NCI-H1694 (cell line): ENCODE measurements at places on chromosomes 1 and 21.

GRCh38 chr21:37593015-37593414 is 226.4 kb downstream of the DYRK1A start:
- no peak for DNase-seq

GRCh38 chr1:67019600-67020136 is 34.3 kb downstream of the SLC35D1 start:
- DNase-seq = no peak

DNA sequence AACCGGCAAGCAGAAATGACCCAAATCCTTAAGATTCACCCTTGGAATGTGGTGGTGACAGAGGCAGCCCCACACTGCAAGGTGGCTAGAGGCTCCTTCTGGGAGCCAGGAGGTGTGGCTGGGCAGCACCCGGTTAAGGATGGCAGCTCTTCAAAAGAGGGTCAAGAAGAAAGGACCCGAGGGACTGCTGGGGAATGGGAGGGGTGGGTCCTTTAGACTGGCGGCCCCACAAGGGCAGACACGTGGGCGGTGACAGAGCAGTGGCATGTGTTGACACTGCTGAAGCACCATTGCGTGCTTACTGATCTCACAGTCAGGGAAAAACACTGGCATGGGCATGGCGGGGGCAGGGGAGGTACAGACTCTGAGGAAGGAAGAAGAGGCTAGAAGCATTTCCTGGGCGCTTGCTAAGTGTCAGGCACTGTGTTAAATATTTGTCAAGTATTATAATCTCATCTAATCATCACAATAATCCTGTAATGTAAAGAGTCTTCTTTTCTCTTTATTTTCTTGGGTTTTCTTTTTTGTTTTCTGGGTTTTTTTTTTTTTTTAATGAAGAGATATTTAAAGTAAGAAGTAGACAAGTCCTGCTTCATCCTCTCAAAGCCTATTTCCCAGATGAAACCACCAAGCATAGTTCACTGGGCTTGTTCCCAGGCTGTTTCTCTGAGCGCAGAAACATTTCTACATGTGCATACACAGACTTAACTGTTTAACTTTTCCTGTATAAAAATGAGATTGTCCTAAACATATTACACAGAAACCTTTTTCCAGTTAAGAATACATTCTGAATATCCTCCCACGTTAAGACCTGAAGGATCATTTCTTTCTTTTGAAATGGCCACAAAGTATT is 165.8 kb upstream of the EDN2 start:
- DNase-seq = no peak

DNA sequence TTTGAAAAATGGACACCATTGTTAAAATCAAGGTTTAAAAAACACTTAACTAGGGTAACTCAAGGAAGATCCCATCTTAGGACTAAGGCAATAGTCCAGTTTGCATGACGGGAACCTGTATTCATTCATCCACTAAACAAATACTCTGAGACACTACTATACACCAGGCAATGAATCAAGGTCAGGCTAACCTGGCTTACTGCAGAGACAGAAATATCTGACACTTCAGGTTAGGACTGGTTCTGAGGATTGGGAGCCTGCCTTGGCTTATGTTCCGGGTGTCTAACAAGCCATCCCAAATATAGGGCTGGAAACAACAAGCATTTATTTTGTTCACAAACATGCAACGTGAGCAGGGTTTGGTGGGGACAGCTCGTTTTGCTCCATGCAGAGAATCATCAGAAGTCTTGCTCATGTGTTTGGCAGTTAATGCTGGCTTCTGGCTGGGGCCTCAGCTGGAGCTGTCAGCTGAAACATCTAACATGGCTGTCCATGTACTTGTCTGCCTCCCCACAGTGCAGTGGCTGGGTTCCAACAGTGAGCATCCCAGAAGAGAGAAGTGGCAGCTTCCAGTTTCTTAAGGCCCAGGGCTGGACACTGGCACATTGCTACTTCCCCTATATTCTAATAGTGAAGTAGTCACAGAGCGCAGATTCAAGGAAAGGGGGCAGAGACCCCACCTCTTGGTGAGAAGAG is 37.0 kb upstream of the CAMK1G start:
- no peak for DNase-seq

- no peak for DNase-seq
Measured at GRCh38 chr1:38418195-38419030, 371.8 kb upstream of the POU3F1 start.

DNA sequence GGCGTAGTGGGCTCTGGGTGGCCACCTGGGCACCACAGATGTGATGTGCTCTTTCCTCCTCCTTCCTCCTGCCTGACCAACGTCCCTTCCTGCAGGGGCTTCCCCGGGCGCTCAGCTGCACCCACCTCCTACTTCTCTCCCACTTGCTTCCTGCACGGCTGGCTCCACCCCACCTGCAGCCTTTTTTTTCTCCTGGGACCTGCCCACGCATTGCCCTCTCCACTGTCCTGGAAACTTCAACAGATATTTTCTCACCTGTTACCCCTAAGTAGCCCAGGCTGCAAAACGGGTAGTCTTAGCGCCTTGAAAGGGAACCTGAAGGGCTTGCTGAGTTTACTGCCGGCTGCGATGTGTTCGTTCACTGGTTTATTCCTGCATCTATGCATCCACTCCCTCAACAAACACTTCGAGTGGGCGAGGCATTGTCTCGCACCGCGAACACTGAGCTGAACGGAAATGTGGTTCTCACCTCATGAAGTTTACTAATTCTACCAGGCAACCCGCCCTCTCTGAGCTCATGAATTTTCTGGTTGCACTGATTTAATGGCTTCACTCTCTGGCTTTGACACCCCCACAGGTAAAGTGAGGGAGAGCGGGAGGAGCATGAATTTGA is 23.6 kb downstream of the ZBTB18 start:
- no peak for DNase-seq
